NCI-H446 treated with DMSO at 0.1 percent for 48 hours (cell line): ENCODE measurements at places on chromosomes 13 and 19.

- DNase-seq = no peak
Measured at GRCh38 chr13:36131222-36131930, at the start of gene DCLK1. TSS of gene DCLK1 (minus strand) at chr13:36131382.

- DNase-seq = no peak
Measured at GRCh38 chr13:28564030-28564429, 69.1 kb upstream of the FLT1 start.

DNA sequence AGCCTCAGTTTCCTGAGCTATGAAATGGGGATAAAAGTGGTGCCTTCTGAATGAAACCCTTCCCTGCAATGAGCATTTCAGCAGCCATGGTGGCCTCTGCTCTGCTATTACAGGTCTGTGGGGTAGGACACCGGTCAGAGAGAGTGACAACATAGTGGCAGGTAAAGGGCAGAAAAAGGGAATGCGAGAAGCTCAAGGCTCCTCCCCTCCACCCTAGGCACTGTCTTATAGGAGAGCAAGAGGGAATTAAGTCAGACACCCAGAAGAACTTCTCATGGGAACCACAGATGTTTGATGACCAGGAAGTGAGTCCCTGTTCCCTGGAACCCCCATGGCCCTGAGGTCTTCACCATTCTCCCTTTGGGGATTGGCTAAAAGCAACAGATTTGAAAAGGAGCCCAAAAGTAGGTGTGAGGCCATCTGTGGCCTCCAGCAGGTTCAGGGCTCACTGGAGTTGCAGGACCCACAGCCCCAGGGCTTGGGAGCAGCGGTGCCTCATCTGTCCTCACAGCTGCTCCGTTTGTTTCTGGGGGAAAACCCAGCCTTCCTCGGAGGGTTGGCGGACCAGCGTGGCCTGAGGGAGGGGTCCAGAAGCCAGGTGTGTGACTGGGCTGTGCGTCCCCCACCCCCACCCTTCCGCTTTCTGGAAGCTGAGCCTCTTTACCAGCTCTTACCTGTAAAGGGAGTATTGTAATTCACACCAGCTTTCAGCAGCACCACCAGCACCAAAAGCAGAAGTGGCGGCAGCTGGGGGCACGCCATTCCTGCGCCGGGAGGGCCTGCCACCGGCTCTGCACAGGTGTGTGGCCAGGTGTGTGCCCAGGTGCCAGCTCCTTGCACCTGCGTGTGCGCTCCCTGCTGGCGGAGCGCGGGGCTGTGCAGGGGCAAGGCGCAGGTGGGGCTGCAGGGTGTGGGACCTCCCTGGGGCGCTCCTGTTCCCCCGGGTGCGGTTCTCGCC is 19.4 kb downstream of the IQCN start:
- DNase-seq = no peak

DNA sequence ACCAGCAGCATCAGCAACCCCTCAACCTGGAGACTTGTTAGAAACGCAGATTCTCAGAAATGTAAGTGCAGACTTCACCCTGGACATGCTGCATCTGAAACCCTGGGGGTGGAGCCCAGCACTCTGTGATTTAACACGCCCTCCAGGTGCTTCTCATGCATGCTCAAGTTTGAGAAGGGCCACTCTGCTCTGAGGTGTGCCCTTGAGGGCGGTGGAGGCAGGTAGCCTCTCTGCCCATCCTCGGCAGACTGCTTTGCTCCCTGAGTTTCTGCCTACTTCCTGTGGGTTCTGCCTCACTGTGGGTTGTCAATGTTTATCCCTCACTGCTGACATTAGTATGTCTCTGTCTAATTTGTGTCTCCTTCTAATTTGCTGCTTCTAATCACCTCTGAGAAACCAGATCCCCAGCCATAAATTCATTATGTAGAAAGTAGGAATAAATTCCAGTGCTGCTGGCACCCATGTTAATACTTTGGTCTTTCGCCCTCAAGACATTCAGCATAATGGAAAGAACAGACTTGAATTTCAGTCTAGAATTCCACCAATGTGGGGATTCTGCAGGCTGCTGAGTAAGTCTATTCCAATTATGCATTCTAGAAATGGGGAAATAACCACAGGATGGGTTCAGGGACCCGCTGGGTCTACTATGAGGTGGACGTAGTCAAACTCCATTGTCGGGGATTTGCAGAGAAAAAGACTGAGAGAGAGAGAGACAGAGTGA is 51.3 kb upstream of the CYSLTR2 start:
- no peak for DNase-seq

GRCh38 chr13:98493042-98493712 is 83.7 kb downstream of the STK24 start:
- no peak for DNase-seq

DNA sequence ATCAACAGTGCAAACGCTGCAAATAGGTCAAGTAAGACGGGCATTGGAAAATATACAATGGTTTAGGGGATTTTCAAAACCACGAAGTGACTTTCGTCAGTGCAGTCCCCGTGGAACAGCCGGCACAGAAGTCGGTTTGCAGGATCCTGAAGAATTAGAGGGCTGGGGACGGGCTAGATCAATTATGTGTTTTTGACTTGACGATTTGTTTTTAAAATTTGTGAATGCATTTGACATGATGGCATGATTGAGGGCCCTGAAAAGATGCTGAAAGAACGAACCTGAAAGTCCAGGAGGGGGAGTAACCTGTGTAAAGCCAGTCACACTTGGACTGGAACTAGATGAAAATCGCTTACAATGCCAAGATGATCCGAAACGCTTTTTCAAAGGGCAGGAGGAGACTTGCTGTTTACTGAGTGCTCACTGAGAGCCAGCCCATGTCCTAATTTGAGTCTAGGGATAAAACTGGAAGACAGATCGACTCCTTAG is 8.9 kb upstream of the DGKH start:
- no peak for DNase-seq

DNA sequence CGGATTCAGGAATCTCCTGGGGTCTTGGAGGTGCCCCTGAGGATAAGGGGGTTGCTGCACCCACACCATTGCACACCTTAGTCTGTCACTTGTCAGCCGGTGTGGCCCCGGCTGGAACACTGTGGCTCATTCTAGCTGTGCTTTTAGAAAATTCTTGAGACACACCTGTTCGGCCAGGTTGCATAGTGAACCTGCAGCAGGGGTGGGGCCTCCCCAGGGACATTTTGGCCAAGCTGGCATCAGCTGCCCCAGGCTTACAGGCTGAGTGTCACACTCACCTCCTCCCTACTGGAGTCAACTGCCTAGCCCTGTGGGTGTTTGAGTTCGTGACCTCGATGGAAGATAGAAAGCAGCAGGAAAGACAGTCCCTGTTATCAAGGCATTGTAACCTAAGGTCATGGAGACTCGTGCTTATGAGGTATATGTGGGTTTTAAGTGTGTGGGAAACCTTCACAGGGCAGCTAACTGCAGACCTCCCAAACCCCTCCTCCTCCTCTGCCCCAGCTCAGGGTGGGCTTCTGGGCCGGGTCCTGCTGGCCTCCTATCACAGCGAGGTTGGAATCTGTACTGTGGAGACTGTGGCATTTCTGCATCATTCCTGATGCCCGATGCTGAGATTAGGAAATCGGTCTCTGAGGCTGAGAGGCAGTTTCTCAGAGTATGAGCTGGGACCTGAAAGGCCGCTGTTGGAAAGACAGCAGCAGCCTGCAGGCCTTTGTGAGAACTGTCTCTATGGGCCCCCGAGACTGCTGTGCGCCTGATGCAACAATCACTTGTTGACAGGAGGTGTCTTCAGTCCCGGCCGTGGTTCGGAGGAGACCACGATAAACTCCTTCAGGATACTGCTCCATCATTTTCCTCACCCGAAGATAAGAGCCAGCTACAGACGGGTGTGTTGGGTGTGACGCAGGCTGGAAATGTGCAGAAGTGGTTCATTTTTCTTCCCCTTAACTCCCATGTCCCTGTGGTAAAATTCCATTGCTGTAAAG is 72.2 kb downstream of the ATP11A start:
- no peak for DNase-seq

DNA sequence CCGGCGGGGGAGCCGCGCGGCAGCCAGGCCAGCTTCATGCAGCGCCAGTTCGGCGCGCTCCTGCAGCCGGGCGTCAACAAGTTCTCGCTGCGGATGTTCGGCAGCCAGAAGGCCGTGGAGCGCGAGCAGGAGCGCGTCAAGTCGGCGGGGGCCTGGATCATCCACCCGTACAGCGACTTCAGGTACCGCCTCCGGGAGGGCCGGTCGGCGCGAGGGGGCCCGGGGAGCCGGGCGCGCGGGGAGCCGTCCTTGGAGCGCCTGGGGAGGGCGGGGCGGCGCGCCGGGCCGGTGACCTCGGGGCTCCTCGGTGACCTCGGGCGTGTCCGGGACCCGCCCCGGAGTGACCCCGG is 690 bp downstream of the HCN2 start:
- DNase-seq = no peak

DNA sequence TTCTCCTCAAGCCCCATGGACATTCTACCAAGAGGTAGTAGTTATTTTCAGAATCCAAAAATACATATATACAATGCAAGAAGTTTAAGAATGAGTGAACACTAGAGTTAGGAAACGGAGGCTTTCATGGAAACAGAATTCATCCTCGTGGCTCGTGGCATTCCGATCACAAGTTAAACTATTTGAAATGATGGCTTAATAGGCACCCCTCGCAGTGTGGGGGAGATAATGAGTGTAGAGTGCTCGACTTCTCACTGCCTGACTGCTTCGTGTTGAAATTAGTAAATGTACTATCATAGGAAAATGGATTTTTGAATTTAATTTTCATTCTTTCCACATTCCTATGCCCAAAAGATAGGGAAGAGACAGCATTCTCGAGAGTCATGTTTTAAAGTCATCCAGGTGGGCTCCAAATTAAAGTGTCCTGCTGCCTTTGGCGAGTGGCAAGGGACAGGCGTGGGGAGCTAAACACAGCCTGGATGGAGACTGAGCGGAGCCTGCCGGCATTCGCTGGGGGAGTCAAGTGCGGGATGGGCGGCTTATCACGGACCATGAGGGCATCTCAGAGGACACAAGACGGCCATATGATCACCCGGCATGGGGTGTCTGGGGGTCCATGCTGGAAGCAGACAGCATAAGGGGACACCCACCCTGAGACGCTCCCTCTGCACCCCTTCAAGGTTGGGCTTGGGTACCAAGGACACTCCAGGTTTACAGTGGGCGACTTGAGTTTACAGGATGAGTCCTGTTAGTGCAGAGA is 165.2 kb downstream of the TEX29 start:
- DNase-seq = no peak
